SK-N-MC (cell line): ENCODE measurements at places on chromosomes 6 and 20.

DNA sequence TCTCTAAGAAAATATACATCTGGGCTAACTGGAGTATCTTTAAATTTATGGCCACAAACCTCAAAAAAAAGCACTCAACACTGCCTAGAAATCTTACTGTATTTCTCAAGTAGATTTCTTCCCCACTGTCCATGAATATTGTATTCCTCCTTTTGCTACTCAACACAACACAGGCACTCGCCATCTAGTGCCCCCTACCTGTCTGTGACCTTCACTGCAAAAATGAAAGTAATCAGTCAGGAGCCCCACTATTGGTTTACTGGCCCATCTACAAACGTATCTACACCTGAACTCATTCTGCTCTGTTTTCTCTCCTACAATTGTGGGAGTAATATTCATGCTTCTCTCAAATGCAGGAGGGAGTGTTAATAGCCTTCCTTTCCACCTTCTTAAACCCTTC lies 58.3 kb downstream of the LY86 start:
- no peak for DNase-seq

- DNase-seq = no peak
Observed at GRCh38 chr20:61611401-61612180, 359.5 kb downstream of the CDH4 start.

DNA sequence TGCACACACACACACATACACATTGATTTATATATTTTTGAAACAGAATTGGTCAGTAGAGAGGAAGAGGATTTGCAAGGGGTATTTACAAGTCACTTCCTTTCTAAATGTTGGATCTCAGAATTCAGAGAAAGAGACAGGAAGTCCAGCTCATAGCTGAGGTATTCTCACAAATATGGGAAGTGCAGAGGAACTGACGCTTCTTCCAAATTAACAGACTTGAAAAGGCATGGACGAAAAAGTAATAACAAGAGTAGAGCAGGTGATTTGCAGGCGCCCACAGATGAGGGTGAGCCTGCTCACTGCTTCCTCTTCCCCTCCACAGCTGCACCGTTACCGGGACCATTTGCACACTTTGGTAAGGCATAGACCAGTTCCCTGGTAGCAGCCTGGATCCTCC lies 246.4 kb downstream of the PHACTR1 start:
- no peak for DNase-seq

DNA sequence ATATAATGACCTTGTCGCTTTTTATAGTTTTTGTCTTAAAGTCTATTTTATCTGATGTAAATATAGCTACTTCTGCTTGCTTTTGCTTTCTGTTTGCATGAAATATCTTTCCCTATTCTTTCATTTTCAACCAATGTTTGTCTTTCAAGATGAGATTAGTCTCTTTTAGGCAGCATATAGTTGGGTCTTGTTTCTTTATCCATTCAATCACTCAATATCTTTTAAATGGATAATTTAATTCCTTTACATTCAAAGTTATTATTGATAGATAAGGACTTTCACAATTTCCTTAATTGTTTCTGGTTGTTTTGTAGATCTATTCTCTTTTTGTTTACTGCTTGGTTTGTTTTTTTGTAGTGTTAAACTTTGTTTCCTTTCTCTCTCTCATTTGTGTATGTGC lies 43.5 kb upstream of the TPD52L1 start:
- DNase-seq = no peak

- DNase-seq = no peak
Observed at GRCh38 chr6:40909811-40910210, 129.2 kb downstream of the UNC5CL start.

DNA sequence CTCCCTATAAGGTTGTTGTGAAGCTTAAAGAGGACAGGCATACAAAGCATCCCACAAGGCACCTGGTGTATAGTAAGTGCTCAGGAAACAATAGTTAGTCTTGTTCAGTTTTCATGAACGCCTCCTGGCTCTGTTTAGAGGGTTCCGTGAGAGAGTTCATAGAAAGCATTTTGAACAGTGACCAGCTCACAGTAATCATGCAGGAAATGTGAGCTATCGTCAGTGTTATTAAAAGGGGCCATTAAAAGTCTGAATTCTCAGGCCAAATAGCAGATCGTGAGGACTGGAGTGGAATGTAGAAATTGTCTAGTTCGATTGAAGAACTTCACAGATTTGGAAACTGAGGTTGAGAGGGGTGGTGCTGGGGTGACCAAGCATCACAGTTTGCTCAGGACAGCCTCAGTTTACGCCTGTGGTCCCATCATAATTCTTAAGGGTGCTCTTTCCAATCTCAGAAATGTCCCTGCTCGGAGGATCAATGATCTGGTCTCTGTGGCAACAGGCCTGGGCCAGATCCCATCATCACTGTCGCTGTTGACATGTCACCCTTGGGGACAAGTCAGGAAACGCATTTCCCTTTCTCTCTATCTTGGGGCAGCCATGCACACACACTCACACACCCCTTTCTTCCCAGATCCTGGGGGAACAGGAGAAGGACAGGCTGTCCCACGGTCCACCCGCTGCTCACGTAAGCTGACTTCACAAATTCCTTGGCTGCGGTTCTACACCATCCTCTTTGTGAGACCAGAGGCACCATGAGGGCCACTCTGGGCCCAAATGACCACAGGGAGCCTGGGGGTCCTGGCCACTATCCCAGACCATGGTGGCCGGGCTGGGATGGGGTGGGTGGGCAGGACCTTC lies 7.2 kb downstream of the TGM2 start:
- no peak for DNase-seq

GRCh38 chr6:157096105-157096504 lies 227.2 kb downstream of the TMEM242 start:
- DNase-seq = no peak

- no peak for DNase-seq
Observed at GRCh38 chr20:32132911-32133549, 23.5 kb downstream of the TM9SF4 start.

DNA sequence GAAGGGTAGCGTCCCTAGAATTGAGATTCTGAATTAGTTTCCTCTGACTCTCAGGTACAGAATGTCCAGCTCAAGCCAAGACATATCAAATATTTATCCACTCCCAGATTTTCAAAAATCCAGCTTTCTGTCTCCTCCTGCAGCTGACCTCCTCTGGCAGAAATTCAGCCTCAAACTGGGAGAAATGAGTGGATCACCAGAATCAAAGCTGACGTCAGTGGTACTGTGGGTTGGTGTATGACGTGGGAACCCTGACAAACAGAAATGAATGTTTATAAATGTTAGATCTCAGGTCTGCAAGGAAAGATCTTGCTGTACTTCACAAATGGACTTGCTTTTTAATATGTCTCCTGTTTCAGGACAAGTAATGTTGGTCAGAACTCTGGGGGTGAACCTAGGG lies 595.0 kb downstream of the PTPRT start:
- DNase-seq = no peak

DNA sequence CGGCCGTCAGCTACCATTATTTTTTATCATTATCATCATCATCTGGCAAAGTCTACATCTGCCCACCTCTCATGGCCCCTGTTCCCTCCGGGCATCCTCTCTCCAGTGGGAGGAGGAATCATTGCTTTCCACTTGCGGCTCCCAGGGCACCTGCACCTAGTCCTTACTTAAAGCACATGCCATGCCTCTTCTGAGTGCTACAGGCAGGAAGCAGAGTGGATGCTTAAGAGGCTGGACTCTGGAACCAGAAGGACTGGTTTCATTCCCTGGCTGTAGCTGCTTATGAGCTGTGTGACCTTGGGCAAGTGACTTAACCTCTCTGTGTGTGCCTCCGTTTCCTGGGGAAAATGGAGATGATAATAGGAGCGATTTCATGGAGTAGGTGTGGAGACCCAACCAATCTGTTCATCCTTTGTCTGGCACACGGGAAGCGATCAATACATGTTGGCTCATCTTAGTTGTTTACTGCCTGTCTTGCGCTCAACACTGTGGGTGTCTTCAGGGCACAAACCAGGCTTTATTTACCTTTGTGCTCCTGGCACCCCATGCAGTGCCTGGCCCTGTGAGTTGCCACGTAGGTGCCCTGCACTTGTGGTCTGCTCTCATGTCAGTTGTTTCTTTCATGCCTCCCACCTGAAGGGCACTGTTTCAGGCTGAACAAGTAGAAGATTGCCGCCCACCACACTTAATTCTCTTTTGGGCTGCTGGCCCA lies 317.0 kb upstream of the SULF2 start:
- no peak for DNase-seq

GRCh38 chr6:53394704-53395103 lies 46.0 kb upstream of the ELOVL5 start:
- no peak for DNase-seq

DNA sequence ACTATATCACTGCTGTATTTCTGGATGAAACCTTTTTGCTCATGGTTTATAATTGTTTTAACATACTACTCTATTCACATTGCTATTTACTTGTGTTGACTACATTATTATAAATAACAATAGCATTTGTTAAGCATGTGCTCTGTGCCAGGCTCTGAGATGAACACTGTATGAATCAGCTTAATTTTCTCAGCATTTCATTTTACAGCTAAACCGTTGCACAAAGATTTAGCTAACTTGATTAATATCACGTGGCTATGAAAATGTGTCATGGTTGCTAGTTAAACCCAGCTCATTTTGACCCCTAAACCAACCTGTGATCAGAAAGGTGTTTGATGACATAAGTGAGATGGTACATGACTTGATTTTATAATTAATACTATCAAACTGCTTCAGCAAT lies 77.5 kb downstream of the NCOA7 start:
- DNase-seq = no peak

DNA sequence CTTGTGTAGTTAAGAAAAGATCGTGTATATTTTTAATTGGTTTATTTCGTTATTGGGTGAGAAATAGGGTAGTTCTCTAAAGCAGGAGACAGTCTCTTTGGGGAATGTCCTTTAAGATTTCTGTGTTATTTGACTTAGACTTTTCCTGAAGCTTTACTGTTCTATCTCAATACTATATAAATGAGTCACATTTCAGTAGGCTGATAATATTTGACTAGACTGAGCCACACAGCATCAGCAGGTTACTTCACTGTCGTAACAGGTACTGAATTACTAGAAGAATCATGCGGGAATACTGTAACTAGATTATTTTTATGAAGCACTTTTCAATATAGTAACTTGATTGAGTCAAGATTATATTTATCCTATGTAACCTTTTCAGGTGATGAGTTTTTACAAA lies 1.4 kb downstream of the SMAP1 start:
- DNase-seq = no peak

DNA sequence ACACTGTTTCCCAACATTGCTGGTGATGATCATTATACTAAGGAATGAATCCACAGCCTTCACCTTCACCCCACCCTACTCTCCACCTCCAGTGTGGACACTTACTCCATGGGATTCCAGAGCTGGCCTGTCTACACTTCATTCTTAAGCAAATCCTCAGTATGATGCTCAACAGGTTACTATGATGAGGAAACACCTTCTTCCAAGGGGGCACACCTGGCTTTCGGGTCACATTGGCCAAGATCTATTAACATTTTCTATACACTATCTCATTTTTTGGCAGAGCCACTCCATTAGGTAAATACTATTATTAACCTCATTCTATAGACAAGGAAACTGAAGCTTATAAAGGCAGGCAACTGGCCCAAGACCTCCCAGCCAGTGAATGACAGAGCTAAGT lies 8.0 kb upstream of the EPPIN start:
- DNase-seq = no peak

DNA sequence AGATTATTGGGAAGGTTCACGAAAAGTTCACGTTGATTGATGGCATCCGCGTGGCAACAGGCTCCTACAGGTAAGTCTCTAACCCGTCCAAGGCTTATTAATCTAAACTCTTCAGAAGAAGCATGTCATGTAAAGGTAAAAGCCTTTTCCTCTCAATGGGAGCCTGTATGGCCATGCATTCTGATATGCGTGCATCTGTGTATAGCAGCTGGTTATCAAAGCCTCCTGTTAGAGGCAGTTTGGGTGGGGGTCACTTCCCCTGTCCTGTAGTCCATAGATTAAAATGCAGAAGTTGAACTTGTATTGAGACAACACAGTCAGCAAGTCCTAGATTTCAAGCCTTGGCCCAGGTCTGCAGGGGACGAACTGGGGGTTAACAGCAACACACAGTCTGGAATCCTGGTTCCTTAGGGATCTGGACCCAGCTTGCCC lies 14.2 kb upstream of the DHX35 start:
- no peak for DNase-seq
